ENCODE measurements at places on chromosomes 7 and 10.

DNA sequence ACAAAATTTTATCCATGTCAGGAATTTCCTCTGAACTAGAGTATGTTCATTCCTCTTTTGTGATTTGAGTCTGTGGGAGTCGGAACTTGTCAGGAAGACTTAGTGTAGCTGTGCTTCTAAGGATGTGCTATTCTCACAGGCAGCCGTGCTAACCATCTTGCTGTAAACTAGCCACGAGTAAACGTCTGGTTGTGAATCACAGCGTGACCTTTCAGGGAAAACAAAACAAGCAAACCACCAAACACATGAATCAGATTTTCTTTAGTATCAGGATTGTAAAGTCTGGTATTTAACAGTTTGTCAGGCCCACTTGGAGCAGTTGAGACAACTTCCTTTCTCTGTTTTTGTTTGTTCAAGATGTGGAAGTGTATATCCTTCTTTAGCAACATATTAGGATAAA lies 32.0 kb downstream of the AUTS2 start:
- no peak for DNase-seq

DNA sequence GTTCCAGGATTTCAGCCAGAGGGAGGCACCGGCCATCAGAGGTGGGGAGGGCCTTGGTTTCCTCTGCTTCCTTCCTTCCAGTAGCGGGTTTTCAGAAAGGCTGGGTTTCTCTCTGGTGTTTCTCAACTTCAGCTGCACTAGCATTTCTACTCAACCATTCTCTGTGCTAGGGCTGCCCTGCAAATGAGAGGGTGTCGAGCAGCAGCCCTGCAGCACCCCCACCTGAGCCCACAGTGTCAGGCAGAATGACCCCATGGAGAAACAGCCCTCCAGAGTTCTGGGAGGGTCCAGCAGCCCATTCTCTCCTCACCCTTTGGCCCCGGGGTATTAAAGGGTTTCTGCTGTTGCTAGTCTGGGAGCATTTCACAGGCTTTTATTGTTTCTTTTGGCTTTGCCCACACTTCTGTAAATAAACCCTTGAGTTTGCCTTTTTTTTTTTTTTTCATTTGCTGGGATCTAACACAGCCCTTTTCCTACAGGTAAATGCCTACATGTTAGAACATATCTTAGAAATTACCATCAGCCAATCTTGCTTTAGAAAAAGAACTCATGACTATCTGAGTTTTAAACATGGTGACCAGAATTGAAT lies 151.5 kb upstream of the VIPR2 start:
- no peak for DNase-seq

DNA sequence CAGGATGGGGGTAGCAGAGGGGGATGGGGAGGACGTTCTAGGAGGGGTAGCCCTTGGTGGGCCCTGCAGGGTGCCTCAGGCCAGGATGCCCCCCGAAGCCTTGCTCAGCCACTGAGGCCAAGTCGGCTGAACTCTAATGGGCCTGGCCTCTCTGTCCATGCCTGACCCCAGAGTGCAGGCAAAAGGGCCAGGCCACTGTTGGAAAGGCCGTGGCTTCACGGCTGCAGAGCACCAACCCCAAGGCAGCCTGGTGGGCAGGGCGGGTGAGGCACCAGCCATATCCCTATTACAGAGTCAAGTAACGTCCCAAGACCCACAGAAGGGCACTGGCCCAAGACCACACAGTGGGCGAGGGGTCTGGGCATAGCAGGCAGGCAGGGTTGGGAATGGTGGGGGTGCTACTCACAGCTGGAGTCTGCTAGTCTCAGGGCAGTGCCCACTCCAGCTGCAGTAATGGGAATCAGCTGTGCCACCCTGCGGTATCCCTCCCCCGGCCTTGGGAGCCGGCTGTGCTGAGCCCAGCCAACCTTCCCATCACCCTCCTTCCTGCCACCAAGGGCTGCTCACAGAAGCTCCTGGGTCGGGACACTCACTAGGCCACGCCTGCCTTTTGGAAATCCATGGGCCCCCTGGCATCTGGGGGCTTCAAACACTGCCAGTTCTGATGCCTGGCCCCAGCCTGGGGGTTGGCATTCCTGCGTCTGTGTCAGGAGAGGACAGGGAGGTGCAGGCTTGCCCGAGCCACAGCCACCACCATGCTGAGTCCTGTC lies 4.0 kb upstream of the LFNG start:
- DNase-seq, result no peak

DNA sequence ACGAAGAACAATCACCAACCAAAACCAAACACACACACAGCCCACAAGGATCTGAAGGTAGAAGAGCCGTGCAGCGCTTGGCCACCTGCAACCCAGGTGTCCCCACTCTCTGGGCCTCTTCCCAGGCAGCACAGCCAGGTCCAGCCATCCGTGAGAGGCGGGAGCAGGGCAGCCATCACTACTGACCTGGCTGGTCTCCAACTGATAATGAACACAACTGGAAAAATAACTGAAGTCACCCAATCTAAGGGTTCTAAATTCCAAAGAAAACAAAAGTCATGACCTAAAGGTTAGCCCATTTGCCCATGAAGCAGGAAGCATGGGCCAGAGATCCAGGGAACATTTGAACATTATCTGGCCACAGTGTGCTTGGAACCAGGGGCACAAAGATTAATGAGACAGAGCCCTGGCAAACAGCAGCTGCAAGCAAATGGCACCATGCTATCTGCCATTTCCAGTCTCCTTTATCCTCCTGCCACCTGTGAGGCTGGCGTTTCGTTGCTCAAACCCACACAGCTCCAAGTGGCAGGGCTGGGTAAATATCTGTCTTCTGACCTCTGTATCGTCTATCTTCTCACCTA lies 207.9 kb downstream of the TNS3 start:
- peak; percentile 62 for DNase-seq

- no peak for DNase-seq
Observed at GRCh38 chr10:90959826-90960225, 38.9 kb upstream of the ANKRD1 start.

- no peak for DNase-seq
Observed at GRCh38 chr10:35934642-35934995, 292.5 kb upstream of the FZD8 start.

DNA sequence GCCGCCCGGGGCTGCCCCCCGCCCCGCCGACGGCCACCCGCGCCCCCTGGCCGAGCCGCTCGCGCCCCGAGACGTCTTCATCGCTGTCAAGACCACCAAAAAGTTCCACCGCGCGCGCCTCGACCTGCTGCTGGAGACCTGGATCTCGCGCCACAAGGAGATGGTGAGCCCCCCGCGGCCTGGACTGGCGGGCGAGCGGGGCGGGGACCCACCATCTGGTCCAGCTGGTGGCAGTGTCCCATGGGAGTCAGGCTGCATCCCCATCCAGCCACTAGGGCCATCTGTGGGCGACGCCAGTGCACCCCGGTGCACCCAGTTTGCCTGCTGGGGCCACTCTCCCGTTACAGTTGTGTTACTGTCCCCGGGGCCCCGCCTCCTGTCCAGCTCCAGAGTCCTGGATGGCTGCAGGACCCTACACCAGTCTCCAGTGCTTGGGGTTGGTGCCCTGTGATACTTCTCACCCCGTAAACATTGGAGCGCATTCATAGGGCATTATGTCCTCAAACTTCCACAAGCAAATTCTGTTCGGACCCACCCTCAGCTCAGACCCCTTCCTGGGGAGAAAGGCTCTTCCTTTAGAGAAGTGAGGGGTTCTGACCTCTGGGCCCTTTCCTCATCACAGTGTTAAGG lies 672 bp downstream of the LFNG start:
- DNase-seq, result no peak

DNA sequence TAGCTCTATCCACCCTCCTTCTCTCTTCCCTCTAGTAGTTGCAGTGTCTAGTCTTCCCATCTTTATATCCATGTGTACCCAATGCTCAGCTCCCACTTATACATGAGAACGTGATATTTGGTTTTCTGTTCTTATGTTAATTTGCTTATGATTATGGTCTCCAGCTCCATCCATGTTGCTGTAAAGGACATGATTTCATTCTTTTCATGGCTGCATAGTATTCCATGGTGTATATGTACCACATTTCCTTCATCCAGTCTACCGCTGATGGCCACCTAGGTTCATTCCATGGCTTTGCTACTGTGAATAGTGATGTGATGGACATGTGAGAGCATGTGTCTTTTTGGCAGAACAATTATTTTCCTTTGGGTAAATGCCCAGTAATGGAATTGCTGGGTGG lies 6.5 kb downstream of the PRSS2 start:
- no peak for DNase-seq

DNA sequence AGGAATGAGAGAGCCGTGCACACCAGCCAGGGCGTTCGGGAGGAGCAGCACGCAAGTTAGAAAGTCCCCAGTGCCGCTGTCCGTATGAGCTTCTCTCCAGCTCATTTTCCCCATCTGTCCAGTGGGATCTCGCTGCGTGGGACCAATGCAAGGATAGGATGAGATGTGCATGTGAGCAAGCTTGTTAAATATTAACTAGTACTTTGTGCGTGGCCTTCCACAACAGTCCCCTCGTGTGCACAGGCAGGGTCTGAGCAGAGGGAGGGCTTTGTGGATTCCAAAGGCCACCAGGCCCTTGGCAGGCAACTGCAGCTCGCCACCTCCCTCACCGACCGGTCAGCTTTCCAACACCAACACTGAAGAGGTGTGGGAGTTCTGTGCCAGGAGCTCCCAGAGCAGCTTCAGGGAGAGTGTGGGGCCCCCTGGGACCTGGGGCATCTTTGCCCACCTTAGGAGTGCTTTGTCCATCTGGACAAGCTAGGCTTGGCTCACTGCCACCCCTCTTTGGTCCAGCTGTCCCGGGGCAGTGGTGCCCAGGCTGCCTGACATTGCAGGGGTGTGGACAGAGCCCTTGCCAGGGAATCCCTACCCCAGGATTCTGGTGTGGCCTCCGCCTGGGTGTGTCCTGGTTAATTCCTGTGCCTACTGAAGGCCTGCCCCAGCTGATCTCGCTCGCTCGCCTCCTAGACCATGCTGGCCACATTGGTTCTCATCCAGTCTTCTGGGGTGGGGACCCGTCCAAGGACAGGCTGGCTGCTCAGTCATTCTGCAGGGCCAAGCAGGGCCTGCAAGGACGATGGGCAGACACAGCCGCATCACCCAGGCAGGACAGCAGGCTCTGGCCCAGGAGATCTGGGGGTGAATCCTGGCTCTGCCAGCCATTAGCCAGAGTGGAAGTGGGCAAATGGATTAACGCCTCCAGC lies 5.3 kb downstream of the FAM20C start:
- DNase-seq, result no peak

GRCh38 chr7:42790196-42790595 lies 121.7 kb downstream of the C7orf25 start:
- no peak for DNase-seq

DNA sequence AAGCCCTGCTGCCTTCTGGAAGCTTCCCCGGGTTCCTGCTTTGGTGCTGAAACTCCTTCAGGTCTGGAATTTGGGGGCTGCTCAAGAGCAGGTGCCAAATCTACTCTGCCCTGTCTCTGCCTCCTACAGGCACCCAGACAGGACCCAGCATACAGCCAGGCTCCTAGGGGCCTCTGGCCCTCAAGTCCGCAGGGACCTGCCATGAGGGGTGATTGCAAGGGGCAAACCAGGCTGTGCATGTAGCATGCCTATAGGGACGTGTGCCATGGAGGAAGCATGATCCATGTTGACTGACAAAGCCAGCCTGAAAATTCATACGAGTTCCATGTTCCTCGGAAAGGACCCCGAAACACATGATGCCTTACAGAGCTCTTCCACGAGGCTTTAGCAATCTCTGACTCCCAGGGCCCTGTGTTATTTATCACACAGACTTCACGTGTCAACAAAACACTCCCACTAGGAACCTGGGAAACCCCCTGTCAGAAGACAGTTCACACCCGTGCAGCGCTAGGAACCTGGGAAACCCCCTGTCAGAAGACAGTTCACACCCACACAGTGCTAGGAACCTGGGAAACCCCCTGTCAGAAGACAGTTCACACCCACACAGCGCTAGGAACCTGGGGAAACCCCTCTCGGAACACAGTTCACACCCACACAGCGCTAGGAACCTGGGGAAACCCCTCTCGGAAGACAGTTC lies 75.3 kb upstream of the DNAAF5 start:
- DNase-seq, result no peak

DNA sequence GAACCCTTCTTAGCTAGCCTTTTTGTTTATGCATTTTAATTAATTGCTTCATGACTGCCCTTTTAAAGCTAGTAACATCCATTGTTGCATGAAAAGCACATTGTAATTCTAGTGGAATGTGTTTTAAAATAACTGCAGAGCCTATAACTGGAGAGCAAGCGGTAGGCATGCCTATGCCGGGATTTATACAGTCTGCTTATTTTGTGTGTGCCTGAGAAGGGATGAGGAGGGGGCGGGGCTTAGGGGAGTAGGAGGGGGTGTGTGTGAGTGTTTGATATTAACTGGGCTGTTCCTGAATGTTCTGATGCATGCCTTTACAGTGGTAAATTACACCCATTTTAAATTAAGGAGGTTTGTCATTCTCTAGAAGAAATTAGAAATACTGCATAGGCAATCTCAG lies 208.1 kb downstream of the TCF7L2 start:
- no peak for DNase-seq

- DNase-seq, result no peak
Observed at GRCh38 chr10:15345450-15345849, 25.6 kb downstream of the FAM171A1 start.

DNA sequence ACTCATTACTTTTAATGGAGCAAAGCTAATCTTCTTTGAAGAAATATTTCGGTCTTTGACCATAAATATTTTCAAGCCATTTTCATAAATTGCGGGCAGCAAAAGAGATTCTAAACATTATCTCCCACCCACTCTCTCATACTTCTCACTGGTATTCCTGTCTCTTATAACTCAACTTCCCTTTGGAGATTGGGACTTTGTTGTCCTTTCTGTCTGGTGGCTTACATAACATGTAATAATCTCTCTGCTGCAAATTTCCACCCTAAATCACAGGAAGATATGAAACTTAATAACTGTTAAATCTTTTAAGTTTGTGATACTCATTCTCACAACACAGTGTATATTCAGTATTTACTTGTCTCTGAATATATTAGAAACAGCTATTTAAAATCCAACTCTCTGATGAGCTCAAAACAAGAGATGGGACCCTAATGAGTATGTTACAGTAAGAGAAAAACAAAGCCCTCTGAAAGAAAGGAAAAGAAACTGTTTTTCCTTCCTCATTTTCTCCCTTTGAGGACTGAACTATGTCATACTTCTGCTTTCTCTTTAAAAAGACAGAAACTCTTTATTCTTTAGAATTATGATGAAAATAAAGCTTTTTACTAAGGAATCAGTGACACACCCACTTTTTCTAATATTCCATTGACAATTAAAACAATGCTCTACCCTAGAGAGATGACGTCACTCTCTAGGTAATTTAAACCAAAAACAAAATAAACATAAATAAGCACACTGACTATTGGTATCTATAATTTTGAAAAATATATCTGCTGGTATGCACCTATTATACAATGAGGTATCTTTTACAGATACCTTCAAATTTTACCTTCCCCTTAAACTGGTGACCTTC lies 14.7 kb downstream of the CALCR start:
- no peak for DNase-seq

DNA sequence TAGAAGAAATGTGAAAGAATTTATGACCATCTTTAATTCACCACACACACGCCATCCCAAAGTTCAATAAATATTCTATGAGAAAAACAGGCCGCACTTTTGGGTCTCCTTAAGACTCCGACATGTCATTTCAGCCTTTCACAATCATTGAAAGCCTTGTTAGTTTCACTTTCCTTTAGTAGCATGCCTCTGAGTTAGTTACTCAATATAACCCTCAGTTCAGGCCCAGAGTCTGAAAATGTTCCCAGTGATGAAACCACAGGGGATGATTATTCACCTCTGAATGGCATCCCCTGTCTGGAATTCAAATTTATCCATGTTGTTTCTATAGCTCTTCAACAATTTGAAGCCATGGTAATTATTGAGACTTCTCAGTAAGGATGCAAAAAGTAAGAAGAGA lies 278.1 kb upstream of the NRP1 start:
- no peak for DNase-seq

- no peak for DNase-seq
Observed at GRCh38 chr7:29217113-29217512, 22.5 kb downstream of the CHN2 start.

- DNase-seq, result no peak
Observed at GRCh38 chr10:6098156-6098555, 9.3 kb downstream of the RBM17 start.

Data from NCI-H2029 (cell line).